A549 treated with ZK216348 at 1 μM for 4 hours (cell line): ENCODE measurements at places on chromosomes 12 and 14. TPM values are rescaled to one million over a fixed set of nuclear protein-coding genes. Genes with fewer than 3 reads are reported as not detected.

The NXPH4 gene
- 2.7 to 6.3 TPM (median 5.1 TPM) in 5 replicates for total RNA-seq

The ADAMTS20 gene
- not detected in 5 replicates for total RNA-seq

The IAPP gene
- not detected in 5 replicates for total RNA-seq

The IFI27 gene
- 0.70 to 1.6 TPM (median 1.2 TPM) in 5 replicates for total RNA-seq

The CATSPERB gene
- not detected in 5 replicates for total RNA-seq

The SIRT4 gene
- total RNA-seq: 0.66 to 1.6 TPM (median 0.98 TPM) in 5 replicates

The FGF6 gene
- total RNA-seq: not detected in 5 replicates

The DTX3 gene
- 13.4 to 21.3 TPM (median 18.7 TPM) in 5 replicates for total RNA-seq

The SERPINA3 gene
- 10.4 to 12.3 TPM (median 11.0 TPM) in 5 replicates for total RNA-seq

The DTX1 gene
- 0.27 to 1.2 TPM (median 0.40 TPM) in 5 replicates for total RNA-seq
